ENCODE measurements at places on chromosomes 1 and 21.

GRCh38 chr1:7346600-7347570 is 424.2 kb upstream of the VAMP3 start:
- no peak for DNase-seq

DNA sequence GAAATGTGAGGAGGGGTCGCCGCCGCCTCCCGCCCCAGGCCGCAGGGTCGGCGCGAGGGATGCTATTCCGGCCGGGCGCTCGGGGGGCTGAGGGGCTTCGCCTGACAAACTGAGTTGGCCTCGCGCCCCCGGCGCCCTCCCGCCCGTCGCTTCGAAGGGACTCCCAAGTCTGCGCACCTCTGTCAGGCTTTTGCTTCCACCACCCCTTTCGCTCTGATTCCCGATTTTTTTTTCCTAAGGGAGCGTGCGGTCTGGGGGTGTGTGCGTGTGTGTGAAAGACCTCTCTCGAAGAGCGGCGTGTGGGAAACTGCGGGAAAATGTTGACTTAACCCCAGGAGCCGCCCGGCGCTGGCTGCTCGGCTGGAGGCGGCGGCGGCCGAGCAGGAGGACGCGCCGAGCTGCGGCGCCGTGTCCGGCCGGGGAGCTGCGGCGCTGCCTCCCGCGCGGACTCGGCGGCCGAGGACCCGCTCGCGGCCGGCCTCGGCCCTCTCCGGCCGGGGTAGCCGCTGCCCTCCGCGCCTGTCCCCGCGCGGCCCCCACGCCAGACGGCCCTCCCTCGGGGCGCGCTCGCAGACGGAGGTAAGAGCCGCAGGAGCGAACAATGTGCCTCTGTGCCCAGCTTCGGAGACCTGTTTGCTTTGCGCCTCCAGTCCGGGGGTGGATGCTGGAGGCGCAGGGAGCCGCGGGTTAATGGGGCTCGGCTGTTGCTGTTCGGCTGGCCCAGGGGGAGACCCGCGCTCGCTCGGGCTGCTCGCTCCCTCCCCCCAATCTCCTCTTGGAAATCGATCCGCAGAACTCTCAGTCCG is 1.1 kb downstream of the ADGRL2 start:
- no peak for DNase-seq

- DNase-seq = no peak
These were observed 157.9 kb upstream of the NBPF11 start for GRCh38 chr1:148309940-148310500.

DNA sequence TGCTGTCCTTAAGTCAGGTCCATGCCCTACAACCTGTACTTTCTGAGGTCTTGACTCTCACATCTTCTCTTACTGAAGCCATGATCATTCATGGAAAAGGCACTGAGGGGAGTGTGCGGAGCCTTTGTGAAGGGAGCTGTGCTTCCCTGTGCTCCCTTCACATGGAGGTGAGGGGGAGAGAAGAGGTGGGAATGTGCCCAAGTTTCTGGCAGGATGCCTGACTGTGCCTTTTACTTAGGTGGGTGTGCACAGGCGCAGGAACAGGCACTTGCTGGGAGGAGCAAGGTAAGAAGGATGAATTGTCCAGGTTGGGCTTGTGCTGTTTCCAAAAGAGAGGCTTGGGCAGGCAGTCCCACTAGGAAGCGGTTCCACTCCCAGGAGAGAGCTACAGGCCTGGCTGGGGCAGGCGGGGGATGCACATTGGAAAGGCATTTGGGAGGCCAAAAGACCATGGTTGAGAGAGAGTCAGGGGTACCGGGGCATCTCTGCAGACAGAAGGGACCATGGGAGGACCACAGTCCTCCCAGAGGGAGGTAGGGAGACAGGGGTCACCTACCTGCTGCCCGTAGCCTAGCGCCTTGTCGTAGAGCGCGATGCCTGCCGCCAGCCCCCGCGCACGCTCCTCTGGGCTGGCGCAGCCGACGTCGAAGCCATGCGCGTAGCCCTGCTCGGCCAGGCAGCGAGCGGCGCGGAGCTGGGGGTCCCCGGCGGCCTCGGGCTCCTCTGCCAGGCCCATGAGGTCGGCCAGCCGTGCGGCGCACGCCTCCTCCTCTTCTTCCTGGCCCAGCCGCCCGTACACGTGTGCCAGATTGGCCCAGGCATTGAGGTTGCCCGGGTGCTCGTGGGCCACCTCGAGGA is 853 bp downstream of the TTC22 start:
- no peak for DNase-seq

DNA sequence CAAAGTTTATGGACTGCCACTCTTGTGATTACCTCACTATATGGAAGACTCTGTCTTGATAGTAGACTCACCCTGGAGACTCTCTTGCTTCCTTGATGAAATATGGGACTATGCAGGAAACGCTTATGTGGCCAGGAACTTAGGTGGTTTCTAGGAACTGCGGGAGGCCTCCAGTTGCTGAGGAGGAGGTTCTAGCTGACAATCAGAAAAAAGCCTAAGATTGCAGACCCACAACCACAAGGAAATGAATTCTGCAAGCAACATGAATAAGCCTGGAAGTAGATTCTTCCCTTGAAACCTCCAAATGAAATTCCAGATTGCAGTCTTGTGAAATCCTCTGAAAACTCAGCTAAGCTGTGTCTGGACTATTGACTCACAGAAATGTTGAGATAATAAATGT is 88.9 kb upstream of the COL11A1 start:
- DNase-seq = no peak

DNA sequence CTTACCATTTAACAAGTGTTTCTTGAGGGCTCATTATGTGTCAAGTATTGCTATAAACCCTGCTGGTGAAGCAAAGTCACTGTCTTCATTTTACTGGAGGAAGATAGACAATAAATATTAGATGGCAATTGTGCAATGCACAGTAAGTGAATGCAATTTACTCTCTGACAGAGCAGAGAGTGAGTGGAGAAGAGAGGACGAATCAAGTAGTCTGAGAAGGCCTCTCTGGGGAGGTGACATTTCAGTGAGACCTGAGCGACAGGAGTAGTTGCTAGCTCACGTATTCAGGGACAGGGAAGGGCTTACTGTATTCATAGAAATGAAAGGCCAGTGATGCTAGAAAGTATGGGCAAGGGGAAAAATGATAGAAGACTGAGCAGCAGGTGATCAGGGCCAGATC is 1.2 kb upstream of the NMNAT2 start:
- no peak for DNase-seq

GRCh38 chr1:32201011-32201855 is 838 bp downstream of the CCDC28B start:
- DNase-seq = no peak

DNA sequence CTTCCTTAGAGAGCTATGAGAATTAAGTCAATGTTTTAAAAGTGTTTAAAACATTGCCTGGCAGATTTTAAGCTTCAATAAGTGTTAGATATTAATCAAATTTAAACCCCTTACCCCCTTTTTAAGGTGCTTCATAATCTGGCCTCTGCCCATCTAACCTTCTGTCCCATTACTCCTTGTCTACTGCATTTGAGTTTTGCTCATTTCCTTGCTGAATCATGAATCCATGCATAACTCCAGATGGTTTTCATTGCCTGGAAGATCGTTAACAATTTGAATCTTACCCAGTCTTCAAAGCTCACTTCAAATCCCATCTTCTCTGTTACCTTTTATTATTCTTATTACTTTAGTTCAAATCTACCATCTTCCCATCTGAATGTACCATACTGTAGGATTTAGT is 4.6 kb downstream of the HJV start:
- no peak for DNase-seq

- DNase-seq = no peak
These were observed 73.5 kb downstream of the SGIP1 start for GRCh38 chr1:66607458-66607857.

DNA sequence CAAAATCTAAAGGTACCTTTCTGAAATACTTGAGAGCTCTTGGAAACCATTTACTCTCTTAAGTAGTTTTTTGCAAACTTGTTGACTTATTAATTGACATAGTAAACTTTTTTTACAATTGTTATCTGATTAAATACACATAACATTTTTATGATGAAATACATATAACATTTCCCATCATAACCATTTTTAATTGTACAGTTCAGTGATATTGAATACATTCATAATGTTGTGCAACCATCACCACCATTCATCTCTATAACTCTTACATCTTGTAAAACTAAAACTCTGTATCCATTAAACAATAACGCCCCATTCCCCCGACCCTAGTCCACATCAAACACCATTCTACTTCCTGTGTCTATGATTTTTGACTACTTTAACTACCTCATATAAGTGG is 95.7 kb upstream of the ZNF648 start:
- no peak for DNase-seq

GRCh38 chr21:28356422-28356821 is 636.3 kb downstream of the LTN1 start:
- DNase-seq = no peak

GRCh38 chr1:233079574-233079973 is 129.2 kb downstream of the NTPCR start:
- DNase-seq = no peak

GRCh38 chr1:74357756-74358155 is 122.6 kb downstream of the TNNI3K start:
- no peak for DNase-seq

- no peak for DNase-seq
These were observed 5.2 kb downstream of the GJC2 start for GRCh38 chr1:228154670-228155571.

GRCh38 chr1:99763956-99764355 is 2.5 kb downstream of the FRRS1 start:
- no peak for DNase-seq

GRCh38 chr1:3831689-3832088 is 25.3 kb downstream of the CEP104 start:
- no peak for DNase-seq

GRCh38 chr1:177010211-177010825 is 154.2 kb downstream of the ASTN1 start:
- DNase-seq = no peak

GRCh38 chr1:94379615-94380014 is 38.6 kb upstream of the ABCD3 start:
- DNase-seq = no peak
